ENCODE measurements at places on chromosomes 1 and 21.

DNA sequence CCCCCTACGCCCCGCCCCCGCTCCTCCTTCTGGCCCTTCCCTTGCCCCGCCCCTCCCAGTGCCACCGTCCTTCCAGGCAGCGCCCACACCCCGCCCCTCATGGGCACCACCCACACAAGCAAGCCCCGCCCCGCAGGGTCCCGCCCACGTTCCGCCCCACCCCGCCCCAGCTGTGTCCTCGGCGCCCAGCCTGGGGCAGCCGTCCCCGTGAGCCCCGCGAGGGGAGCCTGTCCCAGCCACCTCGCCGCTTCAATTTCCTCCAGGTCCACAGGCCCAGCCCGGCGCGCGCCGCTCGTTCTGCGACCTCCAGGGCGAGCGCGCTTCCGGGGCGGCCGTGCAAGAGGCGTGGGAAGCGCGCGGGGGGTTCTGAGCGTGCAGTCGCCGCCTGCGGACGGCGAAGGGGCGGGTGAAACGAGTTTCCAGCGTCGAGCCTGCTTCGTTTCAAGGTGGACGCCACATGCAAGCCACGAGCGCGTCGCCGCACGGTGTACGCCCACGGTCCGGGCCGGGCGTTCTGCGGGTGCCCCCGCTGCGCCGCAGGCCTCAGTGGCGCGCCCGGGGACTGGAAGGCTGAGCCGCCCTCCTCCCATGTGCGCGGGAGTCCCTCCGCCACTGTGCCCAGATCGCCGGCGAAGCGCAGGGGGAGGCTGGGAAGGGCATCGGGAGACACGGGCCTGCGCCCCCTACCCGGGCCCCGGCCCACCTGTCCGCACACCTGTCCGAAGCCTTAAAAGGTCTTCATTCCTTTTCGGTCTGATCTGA lies 10.8 kb upstream of the FAAP20 start:
- peak; percentile 93 for DNase-seq

DNA sequence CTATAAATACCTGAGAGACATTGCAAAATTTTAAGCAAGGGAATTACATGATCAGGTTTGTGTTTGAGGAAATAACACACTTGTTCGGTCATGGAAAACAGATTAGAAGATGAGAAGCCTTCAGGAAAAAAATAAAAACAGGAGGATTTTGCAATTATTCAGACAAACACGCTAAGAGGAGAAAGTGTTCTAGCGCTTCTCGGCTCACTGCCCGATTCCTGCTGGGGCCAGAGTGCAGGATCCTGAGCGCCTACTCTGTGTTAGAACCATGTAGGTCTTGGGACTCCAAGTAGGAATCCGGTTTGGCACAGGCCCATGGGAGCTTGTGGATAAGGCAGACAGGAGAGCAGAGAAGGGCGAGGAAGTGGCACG lies 8.1 kb upstream of the PRELP start:
- no peak for DNase-seq

- DNase-seq, result no peak
Observed at GRCh38 chr1:233333086-233333485, 5.6 kb downstream of the MAP3K21 start.

DNA sequence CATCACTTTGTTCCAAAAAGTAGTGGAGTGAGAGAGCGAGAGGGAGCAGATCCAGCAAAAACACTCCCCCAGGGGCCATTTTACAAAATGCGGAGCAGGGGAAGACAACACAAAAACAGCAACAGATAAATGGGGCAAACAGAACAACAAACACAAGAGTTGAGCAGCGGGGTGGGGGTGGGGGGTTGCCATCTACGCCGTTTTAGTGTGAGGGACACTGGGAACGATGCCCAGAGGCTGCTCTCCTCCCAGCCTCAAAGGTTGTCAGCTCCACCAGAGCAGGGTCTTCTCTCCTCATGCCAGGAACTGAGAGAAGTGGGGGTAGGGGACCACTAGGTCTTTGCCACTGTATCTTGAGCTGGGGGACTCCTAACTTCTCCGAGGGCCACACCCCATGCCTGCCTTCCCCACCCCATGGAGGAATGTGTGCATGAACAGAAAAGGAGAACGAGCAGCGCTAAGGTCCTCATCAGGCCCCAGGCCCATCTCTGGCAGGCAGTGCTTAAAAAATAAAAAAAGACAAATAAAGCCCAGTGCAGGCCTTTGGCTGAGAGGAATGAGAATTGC lies 1.3 kb upstream of the PBXIP1 start:
- DNase-seq, result no peak

DNA sequence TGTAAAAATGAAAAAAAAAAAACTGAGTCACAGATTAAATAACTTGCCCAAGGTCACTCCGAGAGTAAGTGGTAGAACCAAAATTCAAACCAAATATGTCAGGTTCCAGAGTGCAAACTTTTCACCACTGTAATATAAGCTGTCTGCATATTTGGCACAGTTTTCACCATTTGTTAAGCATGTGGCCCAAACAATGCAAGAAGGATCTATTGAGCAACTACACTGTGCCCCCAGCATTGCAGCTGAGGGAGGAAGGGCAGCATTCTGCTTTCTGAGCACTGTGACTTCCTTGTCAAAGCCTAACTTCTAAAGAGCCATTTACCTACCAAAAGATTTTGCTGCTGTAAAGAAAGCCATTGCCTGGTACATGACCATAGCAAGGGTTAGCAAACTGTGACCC lies 133.4 kb downstream of the SYT2 start:
- no peak for DNase-seq

- no peak for DNase-seq
Observed at GRCh38 chr21:20618878-20619277, 379.3 kb upstream of the NCAM2 start.

DNA sequence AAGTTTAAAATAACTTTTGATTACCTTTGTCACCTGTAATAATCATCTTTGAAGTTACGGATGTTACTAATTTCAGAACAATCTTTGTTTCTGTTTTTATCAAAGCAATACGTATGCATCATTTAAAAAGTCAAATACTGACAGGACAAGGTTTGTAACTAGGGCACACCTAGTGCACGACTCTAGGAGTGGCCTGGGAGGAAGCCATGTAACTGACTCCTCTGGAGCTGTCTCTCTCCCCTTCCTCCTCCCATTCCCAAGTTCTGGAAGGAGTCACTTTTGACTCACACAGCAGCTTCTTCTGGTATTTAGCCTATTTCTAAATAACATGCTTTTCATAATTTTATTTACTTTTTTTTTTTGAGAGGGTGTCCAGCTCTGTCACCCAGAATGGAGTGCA lies 11.8 kb upstream of the RAP1GAP start:
- DNase-seq, result no peak

- DNase-seq, result no peak
Observed at GRCh38 chr1:203402629-203403337, 51.9 kb upstream of the FMOD start.

DNA sequence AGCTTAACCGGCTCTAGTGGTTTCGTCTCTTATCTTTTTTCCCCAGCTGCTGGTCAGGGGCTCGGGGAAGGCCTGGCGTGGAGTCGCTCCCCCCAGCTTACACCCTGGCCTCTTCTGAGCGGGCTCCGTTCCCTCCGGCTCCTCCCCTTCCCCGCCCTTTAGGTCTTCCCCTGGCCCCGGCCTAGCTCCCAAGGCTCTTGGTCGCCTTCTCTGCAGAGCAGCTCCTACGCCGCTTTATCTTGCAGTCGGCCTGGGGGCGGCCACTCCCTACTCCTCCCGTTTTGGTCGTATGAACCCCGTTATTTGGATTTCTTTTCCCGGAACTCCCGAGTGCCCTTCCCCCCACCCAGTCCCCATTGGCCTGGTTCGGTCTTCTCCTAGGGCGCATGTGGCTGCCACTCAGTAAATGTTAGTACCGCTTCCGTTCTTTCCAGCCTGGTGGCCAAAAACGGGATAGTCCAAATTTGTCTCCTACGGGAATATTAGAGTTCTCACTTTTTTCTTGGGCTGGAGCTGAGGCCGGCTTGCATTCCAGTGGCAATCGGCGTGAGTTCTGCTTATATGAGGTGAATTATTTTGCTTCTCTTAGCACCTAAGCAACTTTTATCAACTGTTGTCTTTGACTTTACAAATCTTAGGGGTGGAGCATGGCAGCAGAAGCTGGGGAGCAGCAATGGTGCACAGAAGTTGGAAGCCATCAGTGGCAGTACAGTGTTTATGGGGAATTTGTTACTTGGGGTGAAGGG lies 467 bp downstream of the THRAP3 start:
- no peak for DNase-seq

GRCh38 chr1:119637710-119638109 lies 10.4 kb downstream of the ZNF697 start:
- no peak for DNase-seq

GRCh38 chr21:30981403-30981802 lies 56.9 kb downstream of the KRTAP19-8 start:
- no peak for DNase-seq

- no peak for DNase-seq
Observed at GRCh38 chr1:50724626-50725286, 235.3 kb downstream of the FAF1 start.

- DNase-seq, result no peak
Observed at GRCh38 chr1:63601463-63601862, 8.3 kb downstream of the PGM1 start.

DNA sequence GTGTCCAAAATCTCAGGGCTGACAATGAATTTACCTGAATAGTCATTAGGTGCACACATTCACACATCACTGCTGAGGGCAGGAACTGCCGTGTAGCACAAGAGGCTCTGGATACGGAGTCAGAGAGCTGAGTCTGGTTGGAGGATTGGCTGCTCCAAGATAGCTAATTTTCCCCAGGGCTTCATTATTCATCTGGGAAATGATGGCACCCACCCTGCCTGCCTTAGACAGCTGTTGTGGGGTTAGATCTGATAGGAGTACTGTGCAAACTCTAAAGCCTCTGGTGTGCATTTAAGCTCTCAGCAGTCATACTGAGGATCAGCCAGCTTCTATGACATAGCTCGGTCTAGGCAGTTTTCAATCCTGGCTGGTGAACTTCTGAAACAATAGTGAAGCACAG lies 67.0 kb downstream of the LMX1A start:
- no peak for DNase-seq

DNA sequence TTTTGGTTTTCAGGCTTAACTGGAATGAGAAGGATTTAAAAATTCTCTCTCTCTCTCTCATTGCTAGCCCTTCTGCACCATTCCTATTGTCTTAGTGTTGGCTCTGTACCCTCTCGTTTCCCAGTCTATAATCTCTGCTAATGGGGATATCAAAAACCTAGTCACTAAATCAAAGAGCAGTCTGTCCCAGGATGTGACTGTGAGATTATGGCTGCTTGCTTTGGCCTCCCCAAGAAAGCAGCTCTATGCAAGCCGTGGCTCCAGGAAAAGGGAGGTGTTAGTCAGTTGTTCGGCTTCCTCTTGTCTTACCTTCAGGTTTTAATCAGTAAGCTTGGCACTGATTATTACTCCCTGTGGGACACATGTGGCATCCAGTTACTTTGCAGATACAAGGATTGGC lies 468.8 kb downstream of the USP25 start:
- no peak for DNase-seq

- no peak for DNase-seq
Observed at GRCh38 chr1:184022668-184023067, 14.9 kb downstream of the COLGALT2 start.

- DNase-seq, result no peak
Observed at GRCh38 chr1:172041742-172042141, 200.4 kb downstream of the DNM3 start.

Measured in CD4-positive, alpha-beta T cell treated with Interferon gamma for 1 hour (primary cell).